Cardiac muscle cell (in vitro differentiated cells and primary cell): ENCODE measurements at places on chromosomes 5 and 9. TPM values are rescaled to one million over a fixed set of nuclear protein-coding genes. Genes with fewer than 3 reads are reported as not detected.

The CRAT gene
- total RNA-seq = 81.6 and 92.8 TPM in 2 replicates

The PPP3R2 gene
- total RNA-seq = not detected in 2 replicates

The CDX1 gene
- not detected in 2 replicates for total RNA-seq

The LCN10 gene
- total RNA-seq = 0.63 TPM in 1 of 2 replicates, not detected in the other

The NR5A1 gene
- total RNA-seq = 0.12 TPM in 1 of 2 replicates, not detected in the other

The MOCS2 gene
- total RNA-seq = 53.5 and 61.7 TPM in 2 replicates

The TMEM171 gene
- total RNA-seq = not detected in 2 replicates

The SHISAL2B gene
- 1.9 TPM in 1 of 2 replicates, not detected in the other for total RNA-seq

GRCh38 chr5:103605277-103605676 lies 42.7 kb upstream of the NUDT12 start:
- DNase-seq = no peak

GRCh38 chr9:124045830-124046177 lies 34.2 kb downstream of the LHX2 start:
- DNase-seq = no peak

DNA sequence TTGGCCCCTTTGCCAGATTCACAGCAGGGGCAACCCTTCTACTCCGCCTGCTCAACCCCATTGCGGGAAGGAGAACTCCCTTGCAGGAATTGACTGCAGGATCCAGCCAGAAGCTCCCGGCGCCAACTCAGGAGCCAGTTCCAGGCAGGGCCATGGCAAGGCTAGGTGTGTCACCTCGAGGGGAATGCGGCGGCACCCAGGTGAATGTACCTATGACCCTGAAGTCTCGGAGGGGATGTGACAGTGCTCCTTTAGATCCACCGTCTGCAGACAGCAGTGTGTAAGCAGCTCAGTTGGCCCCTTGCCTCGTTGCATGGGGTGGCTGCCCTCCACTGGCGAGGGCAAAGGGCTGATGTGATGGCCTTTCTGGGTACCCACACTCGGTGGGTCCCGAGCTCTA lies 606.6 kb downstream of the ELAVL2 start:
- no peak for DNase-seq

DNA sequence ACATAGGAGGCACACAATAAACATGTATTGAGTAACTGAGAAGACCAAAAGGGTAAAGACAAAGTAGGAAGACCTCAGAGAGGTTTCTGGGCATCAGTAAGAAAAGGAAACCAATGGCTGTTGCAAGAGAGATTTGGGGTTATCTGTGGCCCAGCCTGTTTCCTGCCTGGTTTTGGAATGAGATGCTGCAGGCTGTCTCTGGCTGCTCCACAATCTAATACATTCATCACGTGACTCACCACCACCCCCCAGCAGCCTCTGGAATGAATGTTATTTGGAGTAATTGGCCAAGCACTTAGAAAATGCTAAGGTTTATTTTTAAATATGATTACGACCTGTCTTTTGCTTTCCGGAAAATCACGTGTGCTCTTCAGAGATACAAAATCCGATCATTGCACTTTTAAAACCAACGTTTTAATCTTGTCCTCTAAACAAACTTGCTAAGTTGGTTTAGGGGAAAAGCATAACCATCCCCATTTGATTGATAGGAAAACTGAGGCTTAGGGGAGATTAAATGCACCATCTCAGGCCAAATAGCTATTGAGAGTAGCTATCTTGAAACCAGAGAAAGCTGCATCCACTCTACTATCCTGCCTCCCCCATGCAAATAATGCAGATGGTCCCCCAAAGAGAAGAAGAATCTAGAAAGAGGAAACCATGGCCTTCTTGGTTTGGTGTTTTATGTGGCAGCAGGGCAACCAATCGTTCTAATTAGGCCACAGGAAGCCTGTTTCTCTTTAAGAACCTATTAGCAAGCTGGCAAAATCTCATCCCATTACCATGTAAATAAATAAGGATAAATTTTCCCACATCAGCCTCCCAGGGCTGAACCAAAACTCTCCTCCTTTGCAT lies 151.8 kb upstream of the ADRA1B start:
- DNase-seq = no peak

GRCh38 chr5:119651486-119651885 lies 22.1 kb downstream of the FAM170A start:
- no peak for DNase-seq

GRCh38 chr9:123997665-123998277 lies 13.8 kb upstream of the LHX2 start:
- DNase-seq = no peak

DNA sequence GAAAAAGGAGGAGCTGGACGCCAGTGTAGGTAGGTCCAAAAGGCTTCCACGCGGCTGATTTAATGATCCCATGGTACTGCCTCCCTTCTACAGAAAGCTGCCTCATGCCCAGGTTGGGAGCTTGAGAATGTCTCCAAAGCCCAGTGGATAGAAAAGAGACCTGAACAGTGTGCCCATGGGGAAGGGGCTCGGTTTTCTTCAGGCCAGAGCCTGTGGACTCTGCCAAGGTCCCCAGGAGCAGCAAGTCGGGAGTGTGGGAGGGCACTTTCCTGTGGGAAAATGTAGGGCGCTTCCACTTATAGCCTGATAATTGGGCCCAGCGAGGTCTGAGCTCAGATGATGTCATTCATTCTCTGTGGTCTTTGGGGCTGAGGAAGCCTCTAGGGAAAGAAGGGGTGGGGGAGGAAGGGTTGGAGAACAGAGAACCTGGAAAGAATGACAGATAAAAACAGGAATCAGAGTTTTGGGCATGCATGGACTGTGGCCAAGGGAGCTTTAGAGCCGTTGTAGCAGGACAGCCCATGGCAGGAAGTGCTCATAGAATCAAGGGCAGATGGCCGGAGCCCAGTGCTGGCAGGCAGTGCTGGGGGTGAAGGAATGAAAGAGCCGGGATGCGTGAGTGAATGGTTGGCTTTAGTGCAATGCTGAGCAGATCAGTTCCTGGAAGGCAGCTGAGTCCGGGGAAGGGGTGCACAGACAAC lies 42.5 kb upstream of the SH3PXD2B start:
- DNase-seq = no peak

DNA sequence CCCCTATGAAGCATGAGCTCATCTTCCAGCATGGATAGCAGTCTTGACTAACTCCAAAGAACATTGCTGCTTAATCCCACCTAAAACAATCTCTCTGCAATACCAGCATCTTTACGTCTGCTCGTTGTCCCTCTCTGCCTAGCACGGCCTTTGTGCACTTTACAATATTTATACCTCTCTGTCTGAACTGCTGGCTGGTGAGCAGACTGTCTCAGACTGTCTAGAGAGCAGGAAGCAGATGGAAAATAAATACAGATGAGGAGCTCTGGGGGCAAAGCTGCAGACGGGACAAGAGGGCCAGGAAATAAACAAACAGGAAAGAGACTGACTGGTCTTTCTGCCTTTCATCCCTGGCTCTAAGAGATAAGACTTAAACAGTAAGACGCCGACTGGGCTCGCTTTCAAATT lies 224.8 kb downstream of the ENC1 start:
- DNase-seq = no peak

DNA sequence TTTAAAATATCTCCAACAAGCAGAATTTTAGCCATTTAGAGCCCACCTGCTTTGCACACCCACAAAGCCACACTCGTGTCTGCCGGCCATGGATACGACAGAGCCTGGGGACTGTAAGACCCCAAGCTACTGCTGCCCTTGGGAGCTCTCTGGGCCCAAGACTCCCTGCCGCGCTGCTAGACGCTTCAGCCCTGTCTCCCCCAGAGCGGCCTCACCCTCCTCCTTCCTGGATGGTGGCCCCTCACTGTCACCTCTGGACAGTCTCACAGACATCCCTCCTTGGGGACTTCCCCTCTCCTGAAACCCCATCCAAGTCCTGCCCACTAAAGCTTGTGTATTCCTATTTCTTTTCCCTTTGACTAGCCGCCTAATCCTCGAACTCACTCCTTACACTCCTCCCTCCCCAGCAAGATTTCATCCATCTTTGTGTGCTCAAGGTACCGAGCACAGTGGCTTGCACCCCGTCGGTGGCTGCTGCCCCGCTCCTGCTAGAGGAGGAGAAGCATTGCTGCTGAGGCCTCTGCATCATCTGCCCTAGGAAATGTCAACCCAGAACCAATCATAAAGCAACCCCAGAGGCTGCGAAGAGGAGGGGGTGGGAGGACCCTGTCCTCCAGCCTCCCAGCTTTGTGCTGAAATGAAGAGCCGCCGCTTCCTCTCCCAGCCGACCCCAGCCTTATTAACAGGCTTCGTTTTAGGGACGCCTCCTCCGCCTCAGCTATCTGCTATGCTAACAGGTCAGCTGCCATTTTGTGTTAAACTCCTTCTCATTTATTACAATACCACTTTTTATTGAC lies 71.2 kb downstream of the CFAP77 start:
- DNase-seq = no peak

GRCh38 chr9:84772511-84772910 lies 103.0 kb downstream of the NTRK2 start:
- DNase-seq = no peak

DNA sequence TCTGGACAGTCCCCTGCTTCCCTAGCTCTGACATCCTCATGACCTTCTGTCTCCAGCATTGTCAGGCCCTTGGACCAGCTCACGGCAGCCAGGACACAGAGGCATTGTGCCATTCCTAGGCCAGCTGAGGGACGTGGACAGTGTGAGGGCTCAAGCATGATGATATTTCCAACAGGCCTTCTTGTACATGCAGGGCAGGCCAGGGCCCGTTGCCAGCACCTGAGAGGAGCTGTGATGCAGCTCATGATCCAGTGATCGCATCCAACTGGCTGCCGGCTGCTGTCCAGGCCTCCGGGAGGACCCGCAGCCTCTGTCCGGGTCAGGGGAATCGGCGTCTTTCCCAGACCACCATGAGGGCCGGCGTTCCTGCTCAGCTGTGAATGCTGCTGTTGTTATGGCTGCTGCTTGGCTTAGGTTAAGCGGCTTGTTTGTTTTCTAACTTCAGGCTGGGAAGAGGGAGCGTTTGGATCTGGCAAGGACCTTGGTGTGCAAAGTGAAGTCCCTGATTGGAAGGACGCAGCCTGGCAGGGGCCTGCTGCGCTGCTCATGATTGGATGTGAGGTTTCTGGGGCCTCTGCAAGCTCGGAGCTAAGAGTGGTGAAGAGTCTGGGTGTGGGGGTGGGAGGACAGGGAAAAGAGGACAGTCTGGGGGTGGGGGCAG lies 53.8 kb downstream of the PDZD2 start:
- DNase-seq = no peak

DNA sequence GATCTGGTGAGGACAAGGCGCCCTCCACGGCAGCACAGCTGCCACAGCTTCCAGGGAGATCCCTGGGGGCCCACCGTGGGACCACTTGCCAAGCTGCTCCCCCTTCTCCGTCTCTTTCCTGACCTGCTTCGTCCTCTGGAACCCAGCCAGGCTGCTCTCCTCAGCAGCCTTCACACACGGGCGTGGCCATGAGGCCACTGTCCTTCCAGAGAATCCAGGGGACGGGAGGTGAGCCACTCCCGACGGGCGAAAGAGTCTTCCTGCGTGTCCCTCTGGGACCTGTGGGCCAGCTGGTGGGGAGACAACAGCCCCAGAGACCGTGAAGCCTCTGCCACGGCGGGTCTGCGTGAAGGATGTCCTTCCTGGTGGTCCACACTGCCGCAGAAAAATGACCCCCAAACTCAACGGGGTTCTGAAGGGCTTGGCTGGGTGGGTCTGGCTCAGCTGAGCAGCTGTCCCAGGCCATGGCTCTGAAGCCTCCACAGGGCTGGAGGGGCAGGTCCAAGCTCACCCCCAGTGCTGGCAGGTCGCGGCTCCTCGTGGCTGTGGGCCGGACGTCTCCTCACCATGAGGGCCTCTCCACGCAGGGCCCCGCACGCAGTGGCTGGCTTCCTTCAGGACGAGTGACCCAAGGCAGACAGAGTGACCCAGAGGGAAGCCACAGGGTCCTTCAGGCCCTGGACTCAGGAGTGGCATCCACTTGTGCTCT lies 47.4 kb upstream of the NKD2 start:
- no peak for DNase-seq

DNA sequence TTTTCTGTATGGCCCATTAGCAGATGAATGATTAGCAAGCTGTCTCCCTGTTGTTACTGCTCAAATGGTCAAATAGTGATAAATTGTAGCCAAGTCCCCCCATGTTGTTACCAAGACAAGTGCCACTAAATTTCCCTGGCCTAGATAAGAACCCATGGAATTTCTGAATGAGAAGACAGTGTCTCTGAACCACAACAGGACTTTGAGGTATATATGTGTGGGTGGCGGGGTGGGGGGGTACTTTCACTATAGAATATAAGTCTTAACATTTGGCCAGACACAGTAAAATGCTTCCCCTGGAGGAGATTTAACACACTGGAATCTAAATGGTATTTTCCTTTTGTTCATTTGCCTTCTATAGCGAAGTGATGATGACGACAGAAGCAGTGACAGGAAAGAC lies 28.7 kb downstream of the XPA start:
- DNase-seq = no peak

DNA sequence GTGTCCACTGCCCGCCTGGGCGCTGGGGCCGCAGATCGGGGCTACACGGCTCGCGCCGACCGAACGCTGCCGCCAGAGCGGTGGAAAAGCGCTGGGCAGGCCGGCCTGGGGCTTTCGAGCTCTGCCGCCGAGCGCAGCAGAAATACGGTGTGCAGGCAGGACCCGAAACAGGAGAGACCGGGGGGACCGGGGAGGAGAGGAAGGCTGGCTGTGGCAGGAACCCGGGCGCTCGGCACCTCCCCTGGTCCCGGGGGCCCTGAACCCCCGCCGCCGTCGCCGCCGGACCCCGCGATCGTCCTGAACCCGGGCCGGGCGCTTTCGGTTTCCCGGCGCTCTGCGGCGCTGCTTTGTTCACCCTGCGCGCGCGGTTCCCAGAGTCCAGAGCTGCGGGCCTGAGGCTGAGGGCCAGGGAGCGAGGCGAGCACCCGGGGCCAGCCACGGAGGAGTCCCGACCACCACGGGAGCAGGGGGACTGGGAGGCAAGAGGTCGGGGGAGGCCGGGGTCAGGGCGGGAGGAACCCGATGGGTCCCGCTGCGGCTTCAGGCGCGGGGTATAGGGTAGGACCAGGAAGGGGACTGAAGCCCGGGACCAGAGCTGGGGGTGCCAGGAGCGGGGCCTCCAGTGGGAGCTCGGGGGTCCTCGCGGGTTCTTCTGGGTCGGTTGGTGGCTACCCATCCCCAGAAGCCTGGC lies 12.0 kb downstream of the IRX2 start:
- peak; percentile 16 for DNase-seq

- DNase-seq = no peak
Measured at GRCh38 chr9:100064872-100065581, 33.8 kb downstream of the ERP44 start.

GRCh38 chr5:11973469-11973868 lies 69.2 kb upstream of the CTNND2 start:
- no peak for DNase-seq
